Activated T-helper 1 cell treated with Interleukin-2 at 50 U/mL for 16 hours (primary cell): ENCODE measurements at places on chromosomes 12 and 14.

DNA sequence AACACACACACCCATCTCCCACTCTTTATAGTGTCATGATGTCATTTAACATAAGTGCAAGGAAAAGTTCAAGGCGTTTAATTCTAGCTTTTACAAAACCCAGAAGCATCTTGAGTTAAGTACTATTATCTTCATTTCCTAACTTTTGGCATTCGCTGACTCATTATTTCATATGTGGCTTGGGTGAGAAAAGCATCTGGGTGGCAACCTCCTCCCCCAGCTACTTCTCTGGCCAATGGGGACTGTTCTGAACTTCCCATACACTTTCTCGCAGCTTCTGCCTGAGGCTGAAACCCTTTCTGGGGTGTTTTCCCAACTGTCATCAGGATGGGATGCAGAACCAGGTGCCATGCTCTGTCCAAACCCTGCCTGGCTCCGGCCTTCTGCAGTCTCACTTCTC, 2.8 kb upstream of the MARK3 start:
- no peak for DNase-seq

GRCh38 chr12:108576660-108577234, 14.4 kb downstream of the ISCU start:
- no peak for DNase-seq

GRCh38 chr12:5650829-5651461, 219.0 kb downstream of the NTF3 start:
- no peak for DNase-seq

DNA sequence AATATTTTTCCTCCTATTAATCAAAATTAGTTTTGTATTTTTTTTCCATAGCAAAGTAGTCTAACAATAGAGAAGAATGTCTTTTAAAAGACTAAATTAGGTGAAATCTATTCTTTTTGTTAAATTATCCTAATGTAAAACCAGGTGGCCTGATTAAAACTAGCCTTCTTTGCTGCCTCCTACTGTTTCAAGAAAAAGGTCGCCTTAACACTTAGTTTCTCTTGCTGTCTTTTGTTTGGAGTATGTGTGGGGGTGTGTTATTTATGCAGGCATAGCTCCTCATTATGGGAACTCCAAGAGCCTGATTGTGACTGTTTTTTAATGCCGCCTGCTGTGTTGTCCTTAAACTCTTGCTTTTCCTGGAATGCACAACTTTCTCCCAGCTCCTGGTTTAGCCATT, 855.3 kb downstream of the DIO2 start:
- no peak for DNase-seq

DNA sequence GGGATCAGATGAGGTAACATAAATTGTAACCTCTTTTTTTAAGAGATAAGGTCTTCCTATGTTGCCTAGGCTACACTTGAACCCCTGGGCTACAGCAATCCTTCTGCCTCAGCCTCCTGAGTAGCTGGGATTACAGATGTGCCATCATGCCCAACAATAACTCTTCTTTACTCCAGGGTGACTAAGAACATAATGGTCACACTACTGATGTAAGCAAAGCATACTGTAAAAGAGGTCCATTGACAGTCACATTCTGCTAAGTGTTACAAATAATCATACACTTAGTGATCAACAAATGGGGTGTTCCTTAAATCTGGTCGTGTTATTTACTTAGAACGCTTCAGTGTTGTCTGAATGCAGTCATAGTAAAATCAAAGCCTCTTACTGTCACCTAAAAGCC, 68.9 kb downstream of the EPS8 start:
- DNase-seq: no peak

- no peak for DNase-seq
These were observed 389.7 kb upstream of the FAR2 start for GRCh38 chr12:28759333-28759732.

DNA sequence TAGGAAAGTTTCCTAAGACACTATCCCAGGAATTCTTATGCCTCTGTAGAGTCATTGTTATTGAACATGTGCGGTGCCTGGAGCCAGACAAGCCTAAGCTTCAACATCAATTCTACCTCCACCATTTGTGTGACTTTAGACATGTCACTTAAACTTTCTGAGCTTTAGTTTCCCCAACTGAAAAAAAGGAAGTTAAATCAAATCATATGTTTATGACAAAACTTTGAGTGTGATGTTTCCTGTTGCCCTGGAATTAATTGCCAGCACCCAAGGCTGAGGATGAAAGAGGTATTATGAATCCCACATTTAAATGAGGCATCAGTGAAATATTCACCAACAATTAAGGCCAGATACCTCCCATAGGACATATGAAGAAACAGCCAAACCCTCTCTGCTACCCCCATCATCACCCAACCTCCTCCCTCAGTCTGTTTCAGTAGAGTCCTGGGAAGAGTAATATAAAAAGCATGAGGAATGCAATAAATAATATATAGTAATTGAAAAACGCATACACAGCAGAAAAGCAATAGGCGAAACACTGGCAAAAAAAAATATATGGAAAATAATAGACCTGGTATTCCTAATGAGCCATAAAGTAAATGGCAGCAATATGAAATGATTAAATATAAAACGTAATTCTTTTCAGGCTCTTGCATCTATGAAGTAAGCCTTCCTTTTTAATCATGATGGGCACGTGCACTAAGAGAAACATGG, 182.0 kb upstream of the DCN start:
- no peak for DNase-seq

DNA sequence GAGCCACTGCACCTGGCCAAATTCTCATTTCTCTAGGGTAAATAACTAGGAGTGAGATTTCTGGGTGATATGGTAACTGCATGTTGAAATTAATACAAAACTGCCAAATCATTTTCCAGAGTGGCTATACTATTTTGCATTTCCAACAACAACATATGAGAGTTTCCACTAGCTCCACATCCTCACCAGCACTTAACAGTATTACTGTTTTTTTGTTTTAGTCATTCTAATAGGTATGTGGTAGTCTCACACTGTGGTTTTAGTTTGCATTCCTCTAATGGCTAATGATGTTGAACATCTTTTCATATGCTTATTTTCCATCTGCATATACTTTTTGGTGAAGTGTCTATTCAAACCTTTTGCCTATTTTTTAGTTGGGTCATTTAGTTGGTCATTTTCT, 5.8 kb upstream of the ZFP36L1 start:
- no peak for DNase-seq

GRCh38 chr12:76863837-76864236, 15.0 kb downstream of the CSRP2 start:
- no peak for DNase-seq

- DNase-seq: no peak
These were observed 425.8 kb downstream of the RAD51B start for GRCh38 chr14:68245146-68246073.

DNA sequence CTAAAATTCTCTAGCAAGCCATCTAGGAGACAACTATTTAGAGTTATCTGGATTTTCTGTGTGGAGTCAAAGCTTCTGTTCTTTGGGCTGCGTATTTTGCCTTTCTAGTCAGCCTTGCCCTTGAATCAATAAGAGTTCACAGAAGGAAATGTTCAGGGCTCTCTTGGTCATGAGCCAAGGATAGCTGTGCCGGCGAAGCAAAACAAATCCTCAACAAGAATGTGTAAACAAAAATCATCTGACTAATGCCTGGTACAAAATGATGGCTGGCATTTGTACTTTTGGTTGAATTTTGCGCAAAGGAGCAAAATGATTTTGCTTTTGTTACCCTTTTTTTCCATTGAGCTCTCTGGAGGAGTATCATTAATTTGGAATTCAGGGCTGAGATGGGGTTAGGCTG, 171.1 kb downstream of the DACT1 start:
- no peak for DNase-seq

DNA sequence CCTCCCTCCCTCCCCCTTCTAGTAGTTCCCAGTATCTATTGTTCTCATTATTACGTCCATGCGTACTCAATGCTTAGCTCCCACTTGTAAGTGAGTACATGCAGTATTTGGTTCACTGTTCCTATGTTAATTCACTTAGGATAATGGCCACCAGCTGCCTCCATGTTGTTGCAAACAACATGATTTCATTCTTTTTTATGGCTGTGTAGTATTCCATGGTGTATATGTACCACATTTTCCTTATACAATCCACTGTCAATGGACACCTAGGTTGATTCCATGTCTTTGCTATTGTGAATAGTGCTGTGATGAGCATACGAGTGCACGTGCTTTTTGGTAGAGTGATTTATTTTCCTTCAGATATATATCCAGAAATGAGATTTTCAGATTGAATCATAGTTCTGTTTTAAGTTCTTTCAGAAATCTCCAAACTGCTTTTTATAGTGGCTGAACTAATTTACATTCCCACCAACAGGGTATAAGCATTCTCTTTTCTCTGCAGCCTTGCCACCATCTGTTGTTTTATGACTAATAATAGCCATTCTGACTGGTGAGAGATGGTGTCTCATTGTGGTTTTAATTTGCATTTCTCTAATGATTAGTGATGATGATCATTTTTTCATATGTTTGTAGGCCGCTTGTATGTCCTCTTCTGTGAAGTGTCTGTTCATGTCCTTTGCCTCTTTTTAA, 17.9 kb upstream of the CLEC7A start:
- no peak for DNase-seq

DNA sequence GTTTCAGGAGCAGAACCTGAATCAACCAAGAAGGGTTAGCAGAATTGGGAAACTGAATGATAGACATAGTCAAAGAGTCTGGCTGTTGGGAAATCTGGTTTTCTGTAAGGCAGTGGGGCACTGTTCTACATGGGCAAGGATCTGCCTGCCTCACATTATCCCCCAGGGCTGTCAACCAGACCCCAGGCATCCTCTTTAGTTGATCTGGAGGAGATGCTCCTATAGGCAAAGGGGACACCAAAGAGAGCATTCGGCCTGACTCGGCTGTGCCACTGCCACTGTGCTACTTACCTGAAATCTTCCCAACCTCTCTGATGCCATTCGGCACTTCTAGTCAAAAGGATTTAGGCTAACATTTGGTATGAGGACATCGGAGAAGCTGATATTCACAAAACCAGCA, 4.1 kb downstream of the ISCU start:
- no peak for DNase-seq

GRCh38 chr12:123058481-123058880, 78.0 kb downstream of the ARL6IP4 start:
- DNase-seq: no peak

- DNase-seq: no peak
These were observed 31.9 kb upstream of the HIF1A start for GRCh38 chr14:61663312-61663979.

DNA sequence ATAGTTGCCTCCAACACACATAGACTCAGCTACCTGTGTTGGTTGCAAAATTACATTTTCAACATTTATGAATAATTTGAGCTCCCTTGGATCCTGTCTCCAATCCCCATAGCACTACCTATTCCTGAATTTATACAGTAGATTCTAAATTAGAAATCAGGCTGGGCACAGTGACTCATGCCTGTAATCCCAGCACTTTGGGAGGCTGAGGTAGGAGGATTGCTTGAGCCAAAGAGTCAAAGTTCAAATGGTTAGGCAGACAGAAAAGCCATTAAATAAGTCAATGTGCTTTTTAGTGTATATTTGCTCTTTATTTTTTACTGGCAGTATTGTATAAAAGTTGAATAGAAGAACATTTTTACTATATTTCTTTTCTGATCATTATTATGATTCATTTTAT, 24.9 kb upstream of the C2CD5 start:
- DNase-seq: no peak

GRCh38 chr14:20409226-20409625, 4.1 kb downstream of the TEP1 start:
- DNase-seq: no peak

DNA sequence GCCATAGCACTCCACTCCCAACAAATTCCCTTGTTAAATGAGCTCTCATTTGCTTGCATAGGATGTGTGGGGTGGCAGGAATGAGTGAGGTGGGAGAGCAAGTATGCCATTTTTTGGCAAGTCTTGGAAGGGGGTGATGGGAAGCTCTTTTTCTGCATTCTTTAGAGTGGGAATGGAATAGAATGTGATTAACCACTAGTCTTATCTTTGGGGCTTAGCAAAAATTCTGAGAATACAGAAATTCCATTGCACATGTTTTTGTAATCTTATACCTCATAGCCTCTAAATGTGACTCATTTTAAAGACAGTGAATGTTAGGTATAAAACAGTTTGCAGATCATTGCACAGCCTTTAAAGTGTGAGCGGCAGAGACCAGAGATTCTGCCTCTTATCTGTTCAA, 28.4 kb upstream of the NEDD1 start:
- DNase-seq: no peak

DNA sequence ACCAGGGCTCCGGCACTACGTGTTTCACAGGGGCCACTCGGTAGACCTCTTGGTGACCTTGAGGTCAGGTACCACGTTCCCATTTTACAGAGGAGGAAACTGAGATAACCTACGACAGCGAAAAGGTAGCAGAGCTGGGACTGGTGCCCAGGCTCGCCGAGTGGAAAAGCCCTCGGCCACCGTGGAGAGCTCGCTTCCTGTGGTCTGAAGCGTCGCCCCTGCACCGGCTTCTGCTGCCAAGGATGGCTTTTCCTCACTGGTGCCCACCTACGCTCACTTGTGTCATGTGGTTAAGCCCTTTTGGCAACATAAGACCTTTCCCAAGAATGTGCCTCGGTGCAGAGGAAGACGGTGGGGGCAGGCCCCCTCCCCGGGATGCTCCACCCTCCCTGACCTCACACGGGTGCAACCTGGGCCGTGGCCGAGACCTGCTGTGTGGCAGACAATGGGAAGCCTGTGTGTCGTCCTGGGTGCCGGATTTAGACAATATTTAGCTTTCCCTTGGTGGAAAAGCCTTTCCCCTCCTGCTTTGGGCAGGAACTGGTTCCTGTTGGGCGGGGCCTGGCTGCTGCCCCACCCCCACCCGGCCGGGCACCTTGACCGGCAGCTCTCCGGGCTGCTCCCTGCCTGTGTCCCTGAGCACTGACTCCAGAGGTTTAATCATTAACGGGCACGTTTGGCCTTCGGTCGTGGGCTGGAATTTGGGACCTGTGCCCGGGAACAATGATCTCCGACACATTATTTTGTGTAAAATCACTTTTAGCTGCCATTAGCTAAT, 32.4 kb upstream of the PPP1R13B start:
- DNase-seq: no peak

DNA sequence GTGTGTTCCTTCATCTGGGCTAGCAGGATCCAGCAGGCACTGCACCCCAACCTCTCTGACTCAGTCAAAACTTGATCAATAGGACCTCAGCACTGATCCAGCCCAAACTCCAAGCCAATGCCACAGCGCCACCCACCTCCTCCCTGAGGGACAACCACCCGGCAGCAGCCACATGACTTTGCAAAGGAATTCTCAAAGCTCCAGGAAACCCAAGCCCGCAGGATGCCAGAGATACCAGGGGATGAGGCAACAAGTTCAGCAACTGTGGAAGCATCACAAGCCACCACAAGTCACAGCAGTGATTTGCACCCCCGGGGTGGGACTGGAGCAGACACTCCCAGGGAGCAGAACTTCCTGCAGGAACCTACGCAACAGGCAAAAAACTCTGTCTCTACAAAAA, 37.3 kb downstream of the ACTN1 start:
- no peak for DNase-seq

GRCh38 chr14:95097385-95097784, 59.9 kb downstream of the DICER1 start:
- DNase-seq: no peak

GRCh38 chr12:12121061-12121460, 50.3 kb downstream of the BCL2L14 start:
- DNase-seq: no peak
